ENCODE measurements at places on chromosomes 7 and 10.

DNA sequence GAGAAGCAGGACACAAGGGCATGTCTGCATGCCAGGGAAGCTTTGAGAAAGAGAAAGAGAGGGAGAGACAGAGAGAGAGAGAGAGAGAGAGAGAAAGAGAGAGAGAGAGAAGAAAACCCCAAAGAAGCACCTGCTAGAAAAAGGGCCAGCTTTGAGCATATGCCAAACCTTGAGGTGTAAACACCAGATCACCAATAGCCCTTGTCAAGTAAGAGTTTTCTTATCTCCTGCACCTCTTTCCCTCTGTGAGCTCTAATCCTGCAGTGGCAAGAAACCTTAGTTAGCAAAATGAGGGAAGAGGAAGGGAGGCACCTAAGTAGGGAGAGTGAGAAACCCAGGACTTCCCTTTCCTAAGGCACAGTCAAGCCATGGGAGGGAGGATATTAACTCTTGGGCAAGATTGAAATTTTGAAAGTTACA is 11.3 kb upstream of the TRDMT1 start:
- no peak for DNase-seq

GRCh38 chr7:36138209-36138608 is 14.8 kb upstream of the EEPD1 start:
- no peak for DNase-seq

- DNase-seq = no peak
Observed at GRCh38 chr10:20274571-20274970, 458.3 kb downstream of the PLXDC2 start.

- DNase-seq = no peak
Observed at GRCh38 chr10:59903871-59904270, 2.5 kb downstream of the CCDC6 start.

GRCh38 chr7:128352153-128352537 is 8.4 kb upstream of the RBM28 start:
- no peak for DNase-seq

GRCh38 chr7:149620961-149621360 is 123.4 kb upstream of the ZNF746 start:
- peak; percentile 39 for DNase-seq

DNA sequence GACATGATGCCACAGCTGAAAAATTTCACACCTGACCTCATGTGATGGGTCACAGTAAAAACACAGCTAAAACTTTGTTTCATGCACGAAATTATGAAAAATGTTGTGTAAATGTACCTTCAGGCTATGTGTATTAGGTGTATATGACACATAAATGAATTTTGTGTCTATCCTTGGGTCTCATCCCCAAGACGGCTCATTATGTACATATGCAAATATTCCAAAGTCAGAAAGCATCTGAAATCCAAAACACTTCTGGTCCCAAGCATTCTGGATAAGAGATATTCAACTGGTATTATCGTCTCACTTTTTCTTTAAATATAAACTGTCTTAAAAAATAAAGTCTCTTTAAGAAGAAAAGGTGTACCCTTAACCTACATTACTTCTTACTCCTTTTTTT is 145.4 kb downstream of the ATXN7L1 start:
- DNase-seq = no peak

- peak; percentile 40 for DNase-seq
Observed at GRCh38 chr7:873367-874002, 2.9 kb upstream of the GET4 start.

- no peak for DNase-seq
Observed at GRCh38 chr7:80552031-80552694, 40.3 kb upstream of the GNAT3 start.

- DNase-seq = no peak
Observed at GRCh38 chr10:69619626-69620025, 10.4 kb upstream of the FAM241B start.

DNA sequence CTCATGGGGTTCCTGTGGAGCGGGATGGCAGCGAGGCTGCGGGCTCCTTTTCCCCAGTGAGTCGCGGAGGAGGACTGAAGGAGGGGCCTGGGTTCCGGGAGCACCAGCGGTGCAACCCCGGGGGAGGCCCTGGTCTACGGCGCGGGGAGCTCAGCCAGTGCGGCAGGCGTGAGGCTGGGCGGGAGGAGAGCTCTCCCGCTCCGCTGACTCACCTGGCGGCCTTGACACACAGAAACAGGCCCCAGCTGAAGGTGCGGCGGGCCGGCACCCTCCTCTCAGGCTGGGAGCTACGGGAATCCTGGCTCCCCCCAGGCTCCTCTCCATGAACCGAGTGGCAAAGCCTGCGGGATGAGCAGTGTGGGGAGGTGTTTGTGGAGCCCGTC is 6.8 kb upstream of the NOM1 start:
- DNase-seq = no peak

DNA sequence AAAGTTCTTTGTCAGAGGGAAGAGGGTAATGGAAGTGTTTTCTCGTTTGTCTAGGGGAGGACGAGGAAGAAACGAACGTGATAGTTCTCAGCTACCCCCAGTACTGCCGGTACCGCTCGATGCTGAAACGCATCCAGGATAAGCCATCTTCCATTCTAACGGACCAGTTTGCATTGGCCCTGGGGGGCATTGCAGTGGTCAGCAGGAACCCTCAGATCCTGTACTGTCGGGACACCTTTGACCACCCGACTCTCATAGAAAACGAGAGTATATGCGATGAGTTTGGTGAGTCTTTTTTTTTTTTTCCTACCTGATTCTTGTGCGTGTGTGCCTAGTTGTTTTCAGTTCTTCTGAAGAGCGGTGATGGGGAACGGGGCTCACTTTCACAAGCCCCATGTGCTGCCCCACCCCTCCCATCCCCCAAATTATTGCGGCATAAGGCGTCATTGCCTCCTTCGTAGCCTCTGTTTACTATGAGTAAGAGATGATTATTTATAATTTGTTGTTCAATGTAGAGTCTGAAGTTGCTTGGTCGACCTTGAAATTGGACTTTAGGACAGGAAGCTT is 98.6 kb downstream of the ARID5B start:
- no peak for DNase-seq

GRCh38 chr7:90916319-90916718 is 320.2 kb downstream of the CDK14 start:
- no peak for DNase-seq

- no peak for DNase-seq
Observed at GRCh38 chr10:133309720-133310398, 1.1 kb downstream of the ZNF511 start.

GRCh38 chr10:64476506-64476905 is 955.3 kb downstream of the REEP3 start:
- no peak for DNase-seq

DNA sequence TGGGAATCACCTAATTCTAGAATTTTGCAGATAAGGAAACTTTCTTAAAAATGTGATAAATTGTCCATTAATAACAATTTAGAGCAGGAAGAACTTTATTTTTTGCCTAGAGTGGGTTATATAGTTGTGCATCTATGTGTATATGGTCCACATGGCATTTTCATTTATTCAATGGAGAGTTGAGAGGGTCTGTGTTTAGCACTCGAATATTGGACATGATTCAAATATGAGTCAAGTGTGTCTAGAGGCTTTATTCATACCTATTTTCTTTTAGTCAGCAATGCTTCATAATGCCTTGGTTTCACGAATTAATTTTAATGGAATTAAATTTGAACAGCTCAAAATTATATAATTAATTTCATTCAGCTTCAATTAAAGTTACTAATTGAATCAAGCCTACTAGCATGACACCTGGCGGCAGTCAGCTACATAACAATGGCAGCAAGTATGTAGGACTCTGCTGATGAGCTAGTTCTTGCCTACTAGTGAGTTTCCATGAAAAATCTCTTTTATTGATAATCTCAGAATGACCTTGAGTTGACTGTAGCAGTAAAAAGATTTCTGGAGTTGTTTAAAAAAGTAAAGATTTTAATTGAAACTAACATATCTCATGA is 17.7 kb downstream of the MDFIC start:
- no peak for DNase-seq

- no peak for DNase-seq
Observed at GRCh38 chr7:142002179-142002578, 6.5 kb downstream of the MGAM start.

Data from activated CD4-positive, CD25-positive, alpha-beta regulatory T cell (primary cell).